ENCODE measurements at places on chromosomes 5 and 9.

DNA sequence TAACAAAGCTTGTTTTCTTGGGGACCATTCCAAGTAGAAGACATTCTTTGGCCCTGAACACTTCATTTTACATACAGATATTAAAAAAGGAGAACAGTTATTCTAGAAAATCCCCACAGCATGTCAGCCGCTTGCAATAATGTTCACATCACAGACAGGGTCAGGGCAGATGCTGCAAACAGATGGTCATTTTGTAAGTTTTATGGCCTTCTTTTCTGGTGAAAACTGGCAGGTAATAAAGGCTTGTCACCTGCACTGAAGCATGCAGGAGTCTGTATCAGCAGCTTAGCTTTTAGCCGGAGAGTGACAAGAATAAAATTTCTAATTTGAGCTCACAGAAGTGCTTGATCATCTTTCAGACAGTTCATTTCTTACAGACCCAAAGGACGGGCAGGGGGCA is 220.9 kb upstream of the DAP start:
- DNase-seq = no peak

DNA sequence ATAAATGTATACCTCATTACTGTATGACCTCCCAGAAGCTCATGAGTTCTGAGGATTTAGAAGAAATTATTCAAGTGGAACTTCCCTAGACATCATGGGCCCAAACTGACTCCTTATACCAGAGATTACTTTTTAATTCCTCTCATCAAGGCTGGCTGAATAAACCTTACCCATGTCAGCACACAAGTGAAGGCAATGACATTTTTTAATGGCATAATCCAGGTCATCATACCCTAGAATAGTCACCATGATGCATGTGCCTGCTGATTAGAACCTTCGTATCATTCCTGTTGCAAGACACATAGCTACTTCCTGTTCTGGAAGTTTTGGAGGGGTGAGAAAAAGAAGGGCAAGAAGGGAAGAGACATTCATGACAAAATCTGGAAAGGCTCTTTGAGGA is 49.8 kb upstream of the IFNK start:
- DNase-seq = no peak

- no peak for DNase-seq
Measured at GRCh38 chr5:125210242-125210947, 464.0 kb upstream of the ZNF608 start.

GRCh38 chr5:142495531-142495930 is 170.7 kb upstream of the SPRY4 start:
- DNase-seq = no peak

GRCh38 chr5:102767862-102768261 is 12.8 kb downstream of the PAM start:
- DNase-seq = no peak

DNA sequence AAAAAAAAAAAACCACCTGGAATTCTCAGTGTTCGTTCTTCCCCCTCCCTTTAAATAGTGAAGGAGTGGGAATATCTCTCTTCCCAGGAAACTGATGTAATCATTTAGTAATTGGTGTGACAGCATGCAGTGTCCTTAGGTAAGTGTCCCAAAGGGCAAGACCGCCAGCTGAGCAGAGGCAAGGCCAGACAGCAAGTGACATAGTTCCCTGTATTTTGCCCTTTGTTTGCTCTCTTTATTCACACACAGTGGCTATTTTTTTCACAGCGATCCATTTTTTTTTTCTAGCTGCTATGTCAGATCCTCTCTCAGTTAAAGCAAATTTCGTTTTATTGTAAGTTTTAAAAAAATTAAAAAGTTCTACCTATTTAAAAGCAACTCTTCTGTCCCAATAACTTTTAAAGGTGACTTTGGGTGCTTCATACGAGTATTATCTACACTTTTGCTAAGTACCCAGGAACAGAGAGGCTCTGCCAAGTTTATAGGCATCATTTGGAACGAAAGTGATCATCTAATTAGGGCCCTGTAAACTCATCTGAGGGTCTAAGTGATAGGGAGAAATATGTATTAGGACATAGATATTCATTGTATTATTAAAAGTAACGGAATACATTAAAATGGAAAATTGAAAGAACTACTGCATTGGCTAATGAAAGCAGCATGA is 98.2 kb upstream of the ALDH1A1 start:
- no peak for DNase-seq

DNA sequence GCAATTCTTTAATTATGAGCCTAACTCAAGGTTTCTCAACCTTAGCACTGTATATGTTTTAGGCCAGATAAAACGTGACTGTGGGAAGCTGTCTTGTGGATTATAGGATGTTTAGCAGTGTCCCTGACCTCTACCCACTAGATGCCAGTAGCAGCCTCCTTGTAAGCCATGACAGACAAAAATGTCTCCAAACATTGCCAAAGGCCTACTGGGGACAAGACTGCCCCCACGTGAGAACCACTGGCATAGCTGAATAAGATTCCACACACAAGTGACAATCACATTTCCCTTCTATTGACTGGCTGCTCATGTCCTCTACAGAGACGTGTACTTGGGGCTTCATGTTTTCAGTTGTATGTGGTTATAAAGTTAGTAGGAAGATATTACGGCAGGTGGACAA is 55.4 kb downstream of the GOLM1 start:
- DNase-seq = no peak

DNA sequence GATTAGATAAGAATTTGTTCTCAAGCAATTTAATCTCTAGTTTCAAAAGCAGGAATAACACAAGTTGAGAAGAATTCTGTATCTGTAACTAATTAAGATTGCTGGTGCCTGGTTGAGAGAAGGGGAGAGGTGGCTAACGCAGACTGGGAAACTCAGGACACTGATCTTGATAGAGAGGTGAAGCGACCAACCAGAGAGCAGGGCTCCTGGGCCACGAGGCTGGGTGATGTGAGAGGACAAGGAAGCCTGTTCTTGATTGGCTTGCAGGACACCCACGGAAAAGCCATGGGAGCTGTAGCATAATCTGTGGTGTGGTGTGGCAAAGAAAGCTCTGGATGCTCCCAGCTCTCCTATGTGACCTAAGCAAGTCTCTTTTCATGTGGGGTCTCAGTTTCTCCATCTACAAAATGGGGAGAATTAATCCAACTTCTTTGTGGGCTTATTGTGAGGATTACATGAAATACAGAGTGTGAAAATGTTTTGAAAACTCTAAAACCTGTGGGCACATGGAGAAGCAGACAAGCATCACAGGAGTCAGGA is 594.1 kb upstream of the BRINP1 start:
- peak; percentile 67 for DNase-seq

DNA sequence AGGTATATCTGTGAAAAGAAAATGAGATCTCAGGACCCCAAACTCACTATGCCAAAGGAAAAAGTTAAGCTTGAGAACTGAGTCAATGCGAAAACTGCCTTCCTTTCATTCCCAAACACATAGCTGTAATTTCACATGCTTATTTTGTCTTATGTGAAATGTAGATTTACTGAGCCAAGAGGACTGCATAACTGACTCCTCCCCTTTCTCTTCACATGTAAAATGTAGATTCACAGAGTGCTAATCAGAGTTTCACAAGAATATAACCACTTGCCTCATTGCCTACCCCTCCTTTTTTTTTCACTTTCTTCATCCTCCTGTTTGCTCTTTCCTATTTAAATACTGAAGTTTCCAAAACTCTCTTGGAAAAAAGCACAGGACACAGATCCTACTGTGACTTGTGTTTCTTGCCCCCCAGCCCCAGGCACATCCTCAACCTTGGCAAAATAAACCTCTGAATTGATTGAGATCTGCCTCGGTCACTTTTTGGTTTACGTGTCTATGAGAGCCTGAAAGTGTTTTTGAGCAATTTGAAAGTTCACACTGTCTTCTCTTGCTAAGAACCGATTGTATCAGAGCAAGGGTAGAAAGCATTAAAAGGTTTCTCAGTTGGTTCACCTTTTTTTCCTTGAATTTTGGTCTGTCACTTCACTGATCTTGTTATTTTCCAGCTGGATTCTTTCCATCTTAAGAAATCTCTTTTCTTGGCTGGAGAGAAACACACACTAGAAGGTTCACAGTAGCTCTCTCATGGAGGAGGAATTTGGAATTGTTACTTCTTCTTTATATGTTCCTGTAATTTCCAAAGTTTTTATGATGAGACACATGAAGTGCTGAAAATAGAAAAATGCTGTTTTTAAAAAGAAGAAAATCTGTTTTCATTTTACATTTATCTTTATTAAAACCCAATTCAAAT is 44.8 kb upstream of the SNAPC3 start:
- no peak for DNase-seq

DNA sequence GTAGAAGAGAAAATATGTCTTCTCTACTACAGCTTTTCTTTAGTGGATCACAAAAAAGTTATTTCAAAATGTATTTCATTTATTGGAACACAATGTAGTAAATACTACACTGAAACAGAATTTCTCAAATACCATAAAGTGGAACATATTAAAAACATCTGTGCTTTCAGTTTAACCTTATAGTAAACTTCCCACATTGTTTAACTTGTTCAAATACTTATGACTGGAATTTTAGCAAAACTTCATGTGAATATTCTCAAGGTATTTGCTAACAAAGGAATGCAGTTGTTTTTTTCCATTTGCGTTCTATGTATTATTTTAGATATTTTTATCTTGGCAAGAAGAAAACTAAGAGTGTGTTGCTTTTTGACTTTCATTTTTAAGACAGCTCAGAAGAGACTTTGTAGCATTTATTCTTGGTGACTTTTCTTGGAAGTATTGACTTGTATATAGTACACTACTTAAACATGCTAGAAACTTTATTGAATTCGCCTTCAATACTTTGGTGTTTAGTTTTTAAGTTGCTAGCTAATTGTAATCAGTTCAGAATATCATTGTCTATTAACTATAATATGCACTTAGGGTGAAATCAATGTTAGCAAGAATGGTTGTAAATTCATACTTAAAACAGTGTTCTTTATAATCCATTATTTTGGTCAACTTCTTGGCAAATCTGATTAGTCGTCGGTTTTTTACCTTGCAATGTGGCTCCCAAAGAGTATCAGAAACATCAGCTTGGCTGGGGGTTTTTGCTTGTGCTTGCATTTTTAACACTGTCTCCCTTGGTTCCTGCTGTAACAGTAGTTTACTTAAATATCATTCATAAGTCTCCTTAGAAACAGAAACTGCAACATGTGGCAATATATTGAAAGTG is 5.0 kb upstream of the RHOBTB3 start:
- DNase-seq = peak; percentile 57

DNA sequence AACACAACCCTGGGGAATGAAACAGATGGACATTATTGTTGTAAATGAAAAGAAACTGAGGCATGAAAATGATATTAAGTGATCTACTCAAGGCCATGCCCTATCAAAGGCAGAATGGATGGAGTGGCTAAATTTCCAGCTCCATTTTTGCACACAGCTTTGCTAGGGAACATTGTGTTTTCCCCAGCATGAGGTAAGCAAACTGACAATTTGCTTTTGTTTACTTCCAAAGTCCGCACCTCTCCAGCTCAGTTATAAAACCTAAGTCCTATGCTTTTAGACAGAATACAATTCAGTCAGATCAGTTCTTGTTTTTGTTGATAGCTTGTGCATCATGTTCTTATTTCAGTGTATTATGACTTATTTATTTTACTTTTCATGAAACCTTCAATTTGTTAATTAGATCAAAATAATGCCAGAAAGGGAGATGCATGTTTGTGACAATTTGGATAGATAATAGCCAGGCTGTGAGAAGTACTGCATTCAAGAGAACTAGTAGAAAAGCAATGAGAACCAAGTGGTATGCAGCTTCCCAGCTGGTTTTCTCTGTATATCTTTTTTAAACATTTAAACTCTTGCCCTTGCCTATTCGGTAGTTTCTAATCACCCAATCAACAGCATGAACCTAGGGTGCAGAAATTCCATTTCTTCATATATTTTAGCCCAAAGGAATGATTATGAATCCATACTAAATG is 380.8 kb downstream of the SPATA31D1 start:
- no peak for DNase-seq

DNA sequence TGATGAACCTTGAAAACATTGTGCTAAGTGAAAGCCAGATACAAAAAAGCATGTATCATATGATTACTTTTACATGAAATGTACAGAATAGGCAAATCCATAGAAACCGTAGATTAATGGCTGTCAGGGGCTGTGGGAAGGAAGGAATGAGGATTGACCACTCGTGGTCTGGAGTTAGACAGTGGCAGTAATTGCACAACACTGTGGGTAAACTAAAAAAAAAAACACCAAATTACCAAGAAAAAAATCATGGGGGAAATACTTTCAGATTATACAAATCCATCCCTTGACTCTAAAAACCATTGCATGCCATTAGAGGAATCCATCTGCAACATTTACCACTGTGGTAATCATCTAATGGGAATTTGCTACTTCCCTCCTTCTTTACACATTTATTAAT is 140.0 kb downstream of the SIL1 start:
- DNase-seq = peak; percentile 59

- no peak for DNase-seq
Measured at GRCh38 chr9:93235300-93235960, 51.5 kb downstream of the WNK2 start.

DNA sequence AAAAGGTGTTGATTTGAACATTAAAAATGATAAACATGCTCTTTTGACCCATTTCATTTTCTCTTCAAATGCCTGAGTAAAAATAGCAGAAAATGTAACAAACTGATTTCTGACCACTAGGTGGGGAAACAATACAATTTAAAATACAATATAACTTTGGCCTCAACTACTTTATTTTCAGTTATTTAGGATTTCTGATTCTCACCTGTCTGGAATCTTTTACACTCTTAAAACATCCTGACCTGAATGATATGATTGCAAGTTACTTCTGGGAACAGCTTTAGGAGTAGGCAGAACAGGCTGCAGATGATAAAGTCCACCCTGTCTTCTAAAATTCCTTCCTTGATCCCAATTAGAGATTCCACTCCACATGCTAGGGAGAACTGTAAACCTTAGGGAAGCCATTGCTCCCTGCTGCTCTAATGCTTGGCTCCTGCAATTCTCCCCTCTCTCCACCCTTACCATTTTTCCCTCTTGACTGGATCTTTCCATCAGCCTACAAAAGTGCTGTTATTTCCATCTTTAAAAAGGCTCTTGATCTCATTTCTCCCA is 70.3 kb downstream of the FYB1 start:
- DNase-seq = peak; percentile 41

All from EL (cell line).